Endodermal cell (in vitro differentiated cells): ENCODE measurements at places on chromosomes 11 and 22.

GRCh38 chr11:69173331-69173730, 17.6 kb downstream of the SMIM38 start:
- DNase-seq, result no peak

DNA sequence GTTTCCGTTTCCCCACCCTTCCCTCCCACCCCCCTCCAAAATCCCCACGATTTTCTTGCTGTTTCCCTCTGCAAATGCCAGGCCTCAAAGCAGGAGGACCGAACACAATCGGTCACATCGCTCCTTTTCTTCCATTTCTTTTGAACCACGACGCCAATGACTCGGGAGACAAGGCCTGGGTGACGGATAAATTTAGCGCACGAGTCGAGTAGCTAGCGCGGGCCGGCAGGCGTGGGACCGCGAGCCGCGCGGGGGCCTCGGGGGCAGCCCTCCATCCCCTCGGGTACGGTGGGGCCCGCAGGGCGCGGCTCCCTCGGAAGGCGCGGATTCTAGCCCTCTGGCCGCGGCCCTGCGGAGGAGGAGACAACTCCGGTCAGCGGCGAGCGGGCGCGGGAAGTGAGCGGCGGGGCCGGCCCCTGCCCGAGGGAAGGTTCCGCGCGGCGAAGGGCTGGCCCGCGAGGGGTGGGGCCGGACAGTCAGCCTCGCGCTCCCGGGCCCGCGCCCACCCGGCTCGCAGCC, 414 bp downstream of the JOSD1 start:
- no peak for DNase-seq

DNA sequence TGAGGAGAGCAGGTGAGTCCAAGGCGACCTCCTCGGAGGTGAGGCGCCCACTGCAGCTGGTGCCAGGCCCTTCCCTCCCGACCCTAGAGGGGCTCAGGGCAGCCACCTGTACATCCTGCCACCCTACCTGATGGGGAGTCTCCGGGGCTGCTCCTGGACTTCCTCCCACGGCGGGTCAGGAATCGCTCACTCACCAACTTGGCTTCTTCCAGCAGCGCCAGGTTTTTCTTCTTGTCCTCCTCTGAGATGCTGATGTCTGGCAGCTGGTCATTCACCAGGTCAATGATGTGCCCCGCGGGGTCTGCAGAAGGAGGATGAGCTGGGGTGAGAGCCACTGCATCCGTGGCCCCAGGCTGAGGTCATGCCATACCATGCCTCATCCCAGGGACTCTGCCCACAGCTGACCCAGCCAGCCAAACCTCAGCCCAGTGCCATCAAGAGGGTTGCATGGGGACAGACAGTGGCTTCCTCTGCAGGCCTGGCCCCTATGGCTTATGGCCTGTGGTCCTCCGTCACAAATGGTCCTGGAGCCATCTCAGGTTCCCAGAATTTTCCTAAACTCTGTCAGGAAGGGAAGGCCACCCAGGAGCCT, 61.0 kb upstream of the LYVE1 start:
- no peak for DNase-seq

- peak; percentile 76 for DNase-seq
These were observed 1.7 kb upstream of the TNNT3 start for GRCh38 chr11:1917523-1918435.

DNA sequence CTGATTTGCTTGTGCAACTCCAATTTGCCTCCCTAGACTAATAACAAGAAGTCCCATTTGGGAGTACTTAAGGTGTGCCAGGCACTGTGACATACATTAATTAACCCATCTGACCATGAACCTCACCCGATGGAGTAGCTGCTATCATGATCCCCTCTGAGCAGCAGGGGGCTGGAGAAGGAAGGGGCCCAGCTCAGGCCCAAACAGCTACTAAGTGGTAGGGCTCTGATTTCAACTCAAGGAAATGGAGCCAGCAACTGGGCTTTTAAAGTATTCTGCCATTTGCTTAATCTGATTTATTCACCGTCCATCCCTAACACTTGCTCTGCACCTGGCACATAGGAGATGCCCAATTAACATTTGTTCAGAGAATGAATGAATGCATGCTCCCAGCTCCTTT, 1.2 kb downstream of the CRYBB1 start:
- no peak for DNase-seq

GRCh38 chr11:36292311-36292722, 3.1 kb upstream of the COMMD9 start:
- peak; percentile 57 for DNase-seq

GRCh38 chr11:125890447-125891100, 3.1 kb downstream of the HYLS1 start:
- DNase-seq, result no peak

DNA sequence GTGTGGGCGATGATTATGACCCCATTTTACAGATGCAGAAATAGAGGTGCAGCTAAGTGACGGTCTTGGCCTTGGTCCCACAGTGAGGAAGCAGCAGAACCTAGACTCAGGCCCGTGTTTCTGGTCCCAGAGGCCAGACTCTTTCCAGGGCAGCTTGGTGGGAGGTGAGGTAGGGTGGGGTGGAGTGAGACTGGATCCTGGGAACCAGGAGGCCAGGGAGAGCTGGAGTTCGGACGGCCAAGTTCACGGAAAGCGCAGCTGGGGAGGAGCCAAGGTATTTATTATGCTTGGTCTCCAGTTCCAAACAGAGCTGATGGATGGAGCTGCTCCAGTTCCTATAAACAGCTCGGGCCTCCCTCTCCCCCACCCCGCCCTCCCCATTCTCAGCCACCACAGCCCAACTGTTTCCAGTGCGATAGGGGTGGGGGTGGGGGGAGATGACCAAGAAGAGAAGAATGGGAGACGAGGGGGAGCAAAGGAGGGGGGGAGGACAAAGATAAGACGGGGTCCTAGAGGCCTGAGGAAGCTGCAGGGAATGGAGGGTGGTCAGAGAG, 16.2 kb downstream of the LRRC32 start:
- DNase-seq, result peak; percentile 28

DNA sequence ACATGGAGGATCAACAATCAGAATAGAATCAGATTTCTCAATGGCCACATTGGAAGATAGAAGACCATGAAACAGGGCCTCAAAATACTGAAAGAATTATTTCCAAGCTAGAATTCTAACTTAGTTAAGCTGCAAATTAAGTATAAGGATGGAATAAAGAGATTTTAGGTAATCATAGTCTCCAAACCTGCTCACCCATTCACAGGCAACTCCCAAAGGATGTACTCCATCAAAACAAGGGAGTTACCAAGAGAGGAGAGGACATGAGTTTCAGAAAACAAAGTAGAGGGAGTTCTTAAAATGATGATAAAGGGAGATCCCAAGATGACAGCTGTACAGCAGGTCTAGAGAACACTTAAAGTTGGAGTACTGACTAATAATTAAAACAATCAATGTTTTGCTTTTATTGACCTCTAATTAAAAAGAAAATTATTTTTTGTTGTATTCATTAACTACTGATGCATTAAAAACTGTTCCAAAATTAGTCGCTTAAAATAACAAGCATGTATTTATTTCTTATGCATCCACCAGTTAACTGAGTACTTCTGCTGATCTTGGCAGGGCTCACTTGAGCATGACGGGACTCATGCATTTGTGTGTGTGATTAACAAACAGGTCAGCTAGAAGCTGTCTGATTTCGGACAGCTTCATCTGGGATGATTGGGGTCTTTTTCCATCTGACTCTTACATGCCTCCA, 95.6 kb downstream of the CD44 start:
- DNase-seq, result no peak

DNA sequence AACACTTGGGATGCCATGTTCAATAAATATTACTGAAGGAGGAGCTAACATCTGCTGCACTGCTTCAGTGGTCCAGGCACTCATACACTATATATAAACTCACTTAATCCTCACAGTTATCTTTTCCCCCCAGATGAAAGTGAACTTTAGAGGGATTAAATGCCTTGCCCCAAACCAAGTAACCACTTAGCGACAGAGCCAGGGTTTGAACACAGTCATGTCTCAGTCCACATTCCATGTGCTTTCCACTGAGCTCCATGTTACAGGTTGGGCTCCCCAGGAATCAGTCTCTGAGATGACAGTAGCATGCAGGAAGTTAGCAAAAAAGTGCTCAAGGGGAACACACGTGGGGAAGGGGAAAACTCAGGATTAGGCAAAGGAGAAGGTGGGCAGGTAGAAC, 59.3 kb downstream of the ENDOD1 start:
- no peak for DNase-seq

GRCh38 chr11:12249590-12250260, 127.6 kb upstream of the PARVA start:
- no peak for DNase-seq

- DNase-seq, result no peak
These were observed 57.7 kb upstream of the LINC01488 start for GRCh38 chr11:69423611-69424385.

DNA sequence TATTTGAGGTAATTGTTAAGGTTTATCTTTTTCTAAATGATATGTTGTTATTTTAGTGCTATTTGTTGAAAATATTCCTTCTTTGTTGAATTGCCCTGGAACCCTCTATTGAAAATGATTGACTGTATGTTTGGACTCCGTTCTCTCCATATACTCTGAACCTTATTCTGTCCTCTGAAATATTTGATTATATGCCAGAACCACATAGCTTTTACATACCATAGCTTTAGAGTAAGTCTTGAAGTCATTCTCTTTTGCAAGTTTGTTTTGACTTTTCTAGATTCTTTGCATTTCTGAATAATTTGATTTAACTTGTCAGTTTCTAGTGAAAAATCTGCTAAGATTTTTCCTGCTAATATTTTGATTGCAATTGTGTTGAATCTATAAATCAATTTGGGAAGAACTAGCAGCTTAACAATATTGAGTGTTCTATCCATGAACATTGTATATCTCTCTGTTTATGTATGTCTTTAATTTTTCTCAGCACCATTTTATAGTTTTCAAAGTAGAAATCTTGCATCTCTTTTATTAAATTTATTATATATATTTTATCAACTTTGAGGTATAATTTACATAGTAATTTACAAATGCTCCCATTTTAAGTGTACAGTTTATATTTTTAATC, 51.7 kb upstream of the PITPNB start:
- no peak for DNase-seq

- DNase-seq, result peak; percentile 60
These were observed 31.0 kb upstream of the HMOX1 start for GRCh38 chr22:35349704-35350538.

GRCh38 chr11:120336641-120337354, 585 bp downstream of the ARHGEF12 start:
- peak; percentile 86 for DNase-seq

DNA sequence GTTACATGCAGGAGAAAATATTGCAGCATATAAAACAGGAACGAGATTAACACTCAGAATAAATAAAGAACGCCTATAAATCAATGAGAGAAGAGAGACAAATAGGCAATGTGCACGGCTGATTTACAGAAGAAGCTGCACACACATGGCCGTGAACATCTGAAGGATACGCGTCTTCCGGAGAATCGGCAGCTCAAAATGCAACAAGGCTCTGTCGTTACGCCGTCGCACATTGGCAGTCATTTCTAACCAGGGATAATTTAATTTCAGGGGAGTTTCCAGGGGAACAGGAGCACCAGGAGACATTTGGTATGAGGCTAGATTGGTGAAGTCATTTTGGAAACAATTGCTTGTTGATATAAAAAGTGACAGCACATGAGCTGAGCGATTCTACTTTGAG, 745.2 kb downstream of the BRD1 start:
- DNase-seq, result no peak

- DNase-seq, result no peak
These were observed 655.0 kb downstream of the METTL15 start for GRCh38 chr11:28763151-28763550.

GRCh38 chr22:35795476-35795875, 77.8 kb downstream of the APOL5 start:
- no peak for DNase-seq

DNA sequence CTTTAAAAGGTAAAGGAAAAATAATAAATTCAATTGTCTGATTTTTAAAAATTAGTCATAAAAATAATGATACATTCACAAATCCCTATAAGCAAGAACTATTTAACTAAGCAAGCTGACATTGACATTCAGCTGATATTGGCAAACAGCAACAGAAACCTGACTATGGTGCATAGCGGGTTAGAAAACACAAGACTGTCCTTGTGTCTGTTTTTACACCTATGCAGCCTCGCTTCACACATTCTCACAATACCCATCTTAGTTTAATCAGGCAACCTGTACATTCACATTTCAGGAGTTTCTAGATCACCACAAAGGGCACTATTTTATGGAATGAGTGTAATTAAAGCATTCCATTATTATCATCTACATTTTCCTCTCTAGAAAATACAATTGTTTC, 737.1 kb downstream of the KCNA4 start:
- no peak for DNase-seq

GRCh38 chr11:16412525-16413172, 56.3 kb upstream of the SOX6 start:
- DNase-seq, result no peak

DNA sequence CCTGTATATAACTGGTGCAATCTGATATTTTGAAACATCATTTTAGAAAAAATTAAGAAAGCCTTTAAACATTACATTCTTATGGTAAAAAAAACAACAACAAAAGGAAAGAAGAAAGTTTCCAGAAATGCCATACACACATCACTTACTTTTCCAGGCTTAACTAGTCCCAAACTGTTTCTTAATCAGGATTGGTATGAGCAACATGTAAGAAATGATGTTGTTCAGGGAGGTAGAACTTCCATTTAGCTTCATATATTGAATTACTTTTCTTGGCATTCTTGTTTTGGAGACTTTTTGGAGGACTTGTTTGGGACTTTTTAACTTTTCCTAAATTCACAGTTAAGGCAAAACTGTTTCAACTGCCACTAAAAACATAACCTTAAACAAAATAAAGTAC, 791.5 kb downstream of the METTL15 start:
- DNase-seq, result no peak

DNA sequence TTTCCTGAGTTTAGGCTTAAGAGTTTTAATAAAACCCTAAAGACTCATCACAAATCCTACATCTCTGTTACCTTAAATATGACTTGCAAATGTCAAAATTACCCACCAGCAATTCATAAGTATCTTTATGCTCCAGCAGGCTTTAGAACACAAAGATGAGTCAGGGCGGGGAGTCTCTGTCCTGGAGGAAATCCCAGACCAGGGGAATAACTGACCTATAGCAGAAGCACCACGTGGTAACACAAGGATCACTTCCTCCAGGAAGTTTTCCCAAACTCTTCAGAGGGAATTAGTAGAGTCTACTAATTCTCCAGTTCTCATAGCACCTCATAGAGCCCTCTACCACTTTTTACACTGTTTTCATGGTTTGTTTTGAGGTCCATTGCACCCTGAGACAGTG, 217.0 kb downstream of the NAV2 start:
- DNase-seq, result no peak

DNA sequence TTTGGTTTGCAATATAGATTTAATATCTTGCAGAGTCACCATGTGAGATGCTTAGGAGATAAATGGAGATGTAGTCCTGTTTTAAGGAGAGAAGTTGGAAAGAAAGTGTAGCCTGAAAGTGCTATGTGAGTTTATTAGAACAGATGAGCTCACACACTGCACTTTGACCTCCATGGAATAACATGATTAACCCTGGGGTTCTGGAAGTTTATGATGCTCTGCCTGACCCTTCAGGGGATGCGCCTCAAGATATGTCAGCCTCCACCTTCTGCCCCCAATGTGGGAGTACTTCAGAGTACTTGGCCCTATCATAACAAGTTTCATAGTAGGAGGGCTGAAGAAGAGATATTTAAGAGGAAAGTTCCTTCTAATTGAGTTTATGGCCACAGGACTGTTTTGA, 23.3 kb upstream of the TRIM21 start:
- no peak for DNase-seq
